Smooth muscle cell of the coronary artery (primary cell): ENCODE measurements at places on chromosomes 7 and 10. TPM values are rescaled to one million over a fixed set of nuclear protein-coding genes. Genes with fewer than 3 reads are reported as not detected.

The LEP gene
- total RNA-seq, result 0.94 TPM in 1 of 2 replicates, not detected in the other

The ECHDC3 gene
- total RNA-seq, result 4.5 and 5.1 TPM in 2 replicates

The INTS15 gene
- 5.6 and 5.9 TPM in 2 replicates for total RNA-seq

The MMP21 gene
- total RNA-seq, result 0.30 TPM in 1 of 2 replicates, not detected in the other

The PVRIG gene
- not detected in 2 replicates for total RNA-seq

The WNT2 gene
- total RNA-seq, result 0.08 and 1.6 TPM in 2 replicates

The AVPI1 gene
- 8.6 and 21.1 TPM in 2 replicates for total RNA-seq
